ENCODE measurements at places on chromosomes 4 and X.

DNA sequence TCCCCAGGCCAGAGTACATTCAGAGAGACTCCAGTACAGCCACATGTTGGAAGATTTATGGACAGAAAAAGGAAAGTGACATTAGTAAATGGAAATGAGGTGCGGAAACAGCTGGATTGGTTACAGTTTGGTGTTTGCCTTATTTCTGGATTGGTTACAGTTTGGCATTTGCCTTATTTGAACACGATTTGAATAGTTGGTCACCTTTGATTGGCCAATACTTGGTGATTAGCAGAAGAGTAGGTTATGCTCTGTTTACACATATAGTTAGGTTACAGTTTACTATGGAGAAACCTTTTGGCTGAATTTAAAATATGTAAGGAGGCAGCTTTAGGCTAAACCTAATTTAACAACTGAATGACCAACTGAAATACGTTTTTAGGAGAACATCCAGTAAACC lies 173.7 kb downstream of the AASDH start:
- DNase-seq, result no peak

GRCh38 chr4:111046811-111047210 lies 423.9 kb upstream of the PITX2 start:
- DNase-seq, result no peak

DNA sequence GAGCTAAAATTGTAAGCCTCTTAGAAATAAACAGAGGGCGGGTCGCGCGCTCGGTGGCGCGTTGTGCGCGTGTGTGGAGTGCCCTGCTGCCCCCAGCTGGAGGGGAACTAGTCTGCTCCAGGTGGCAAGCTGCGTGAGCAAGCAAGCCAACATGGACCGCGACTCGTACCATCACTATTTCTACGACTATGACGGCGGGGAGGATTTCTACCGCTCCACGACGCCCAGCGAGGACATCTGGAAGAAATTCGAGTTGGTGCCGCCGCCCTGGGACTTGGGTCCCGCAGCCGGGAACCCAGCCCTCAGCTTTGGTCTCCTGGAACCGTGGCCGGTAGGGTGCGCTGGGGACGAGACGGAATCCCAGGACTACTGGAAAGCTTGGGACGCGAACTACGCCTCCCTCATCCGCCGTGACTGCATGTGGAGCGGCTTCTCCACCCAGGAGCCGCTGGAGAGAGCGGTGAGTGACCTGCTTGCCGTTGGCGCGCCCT lies 66.1 kb downstream of the DNAAF6 start:
- peak; percentile 32 for DNase-seq

DNA sequence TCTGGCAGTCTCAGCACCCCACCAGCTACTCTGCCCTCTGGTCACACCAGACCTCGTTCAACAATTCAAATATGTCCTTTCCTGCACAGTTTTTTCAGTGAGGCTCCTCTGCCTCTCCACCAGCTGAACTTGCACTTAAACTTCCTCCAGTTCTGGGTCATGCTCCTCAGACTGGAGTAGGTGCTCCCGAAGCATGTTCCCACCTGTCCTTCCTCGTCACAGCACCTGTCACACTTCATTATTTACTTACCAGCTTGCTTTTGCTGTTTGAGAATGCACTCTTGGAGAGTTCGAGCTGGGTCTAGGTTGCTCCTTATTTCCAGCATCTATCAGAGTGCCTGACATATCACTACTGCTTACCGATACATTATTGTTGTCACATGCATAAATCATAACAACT lies 144.8 kb upstream of the TTC29 start:
- DNase-seq, result no peak

DNA sequence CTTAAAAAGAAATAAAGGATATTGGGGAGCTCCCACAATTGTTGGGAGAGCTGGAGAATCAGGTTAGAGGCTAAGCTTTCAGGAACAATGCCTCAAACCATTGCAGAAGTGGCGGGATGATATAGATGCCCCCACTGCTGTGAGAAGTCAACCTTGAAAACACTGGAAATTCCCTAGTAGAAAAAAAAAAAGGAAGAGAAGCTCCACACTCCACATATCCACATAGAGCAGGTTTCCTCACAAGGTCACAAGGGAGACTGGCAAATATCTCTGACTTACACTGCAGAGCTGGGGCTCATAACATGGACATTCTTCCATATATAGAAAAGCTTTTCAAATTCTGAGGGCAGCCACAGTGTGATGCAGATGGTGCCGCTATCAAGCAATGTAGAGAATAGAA lies 22.7 kb upstream of the OGT start:
- DNase-seq, result no peak

- no peak for DNase-seq
These were observed 240.1 kb downstream of the STIM2 start for GRCh38 chr4:27100713-27101112.

DNA sequence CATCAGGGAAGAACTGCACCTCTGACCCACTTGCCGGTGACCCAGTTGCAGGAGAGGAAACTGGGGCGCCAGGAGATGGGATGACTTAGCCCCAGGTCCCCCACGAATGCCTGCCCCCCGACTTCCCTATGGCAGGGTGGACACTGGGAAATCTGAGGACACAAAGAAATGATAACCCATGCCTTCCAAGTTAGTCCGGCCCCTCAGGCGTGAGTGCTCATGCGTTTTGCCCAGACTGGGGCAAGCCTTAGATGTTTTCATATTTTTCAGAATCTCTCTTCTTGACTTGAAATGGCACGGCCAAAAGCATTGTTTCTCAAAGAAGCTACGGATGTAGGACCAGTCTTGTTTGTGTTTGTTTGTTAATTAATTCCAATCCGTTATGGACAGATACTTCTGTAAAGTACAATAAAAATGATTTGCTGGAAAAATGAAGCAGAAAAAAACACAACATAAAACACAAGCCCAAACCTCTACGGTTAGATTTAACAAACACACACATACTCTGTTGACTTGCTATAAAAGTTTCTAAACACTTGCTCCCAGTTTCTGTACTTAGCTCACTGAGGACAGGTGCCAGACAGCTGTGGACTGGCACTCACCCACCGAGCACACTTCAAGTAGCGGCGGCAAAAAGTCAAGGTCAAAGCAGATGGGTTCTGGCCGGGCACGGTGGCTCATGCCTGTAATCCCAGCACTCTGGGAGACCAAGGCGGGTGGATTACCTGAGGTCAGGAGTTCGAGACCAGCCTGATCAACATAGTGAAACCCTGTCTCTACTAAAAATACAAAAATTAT lies 341.5 kb downstream of the BCOR start:
- no peak for DNase-seq

- no peak for DNase-seq
These were observed 11.3 kb upstream of the PRDM8 start for GRCh38 chr4:80185787-80186548.

GRCh38 chr4:135739354-135739753 lies 1537.8 kb upstream of the PABPC4L start:
- no peak for DNase-seq

GRCh38 chr4:147547314-147548056 lies 66.6 kb downstream of the EDNRA start:
- DNase-seq, result no peak

DNA sequence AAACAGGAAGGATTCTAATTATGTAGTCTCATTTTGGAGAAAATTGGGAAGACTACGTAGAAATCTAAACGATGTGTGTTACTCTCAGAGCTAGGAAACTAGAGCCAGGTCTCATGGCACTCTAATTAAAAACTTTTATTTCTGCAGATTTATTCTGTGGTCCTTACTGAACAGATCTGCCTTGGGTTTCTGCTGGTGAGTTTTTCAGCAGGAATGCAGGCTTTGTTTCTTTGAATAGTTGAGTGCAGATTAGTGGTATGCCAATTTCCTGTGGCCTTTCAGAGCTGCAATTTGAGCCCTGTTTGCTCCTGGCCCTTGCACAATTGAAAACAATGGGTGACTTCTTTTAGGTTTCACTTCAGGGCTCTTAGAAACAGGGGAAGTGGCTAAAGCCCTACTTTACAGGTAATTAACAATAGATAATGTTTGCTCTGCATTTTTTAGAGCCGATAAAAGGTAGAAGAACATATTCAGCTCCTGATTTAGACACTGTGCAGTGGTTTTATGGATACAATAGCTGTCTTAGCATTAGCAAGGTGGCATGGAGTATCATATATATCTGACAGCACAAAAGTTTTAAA lies 21.8 kb downstream of the SPRY1 start:
- DNase-seq, result no peak

GRCh38 chr4:33785843-33786242 lies 2458.5 kb downstream of the ARAP2 start:
- DNase-seq, result no peak

- no peak for DNase-seq
These were observed 26.2 kb downstream of the DLG3 start for GRCh38 chrX:70470850-70471289.

DNA sequence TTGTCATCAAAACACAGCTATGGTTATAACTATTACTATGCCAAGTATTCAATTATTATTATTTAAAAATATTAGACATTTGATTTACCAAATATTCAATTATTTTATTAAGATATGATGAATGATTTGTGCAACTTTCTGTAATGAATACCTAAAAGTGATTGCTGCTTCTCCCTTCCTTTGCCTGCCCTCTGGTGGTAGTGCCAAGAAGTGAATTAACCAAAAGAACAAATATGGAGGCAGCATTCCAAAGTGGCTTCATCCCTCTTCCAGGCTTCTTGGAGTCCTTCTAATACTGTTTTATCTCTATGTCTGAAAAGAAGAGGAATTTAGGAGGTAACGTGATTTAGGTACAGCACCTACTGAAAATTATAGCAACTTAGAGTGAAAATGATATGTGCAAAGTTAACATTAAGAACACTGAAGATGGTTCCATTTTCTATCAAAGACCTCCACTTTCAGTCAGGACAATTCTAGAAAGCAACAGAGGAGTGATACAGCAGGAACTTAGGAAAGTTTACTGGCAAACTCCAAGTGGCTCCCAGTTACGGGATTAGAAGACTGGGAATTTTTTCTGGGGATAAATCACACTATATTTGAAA lies 43.0 kb downstream of the ENPEP start:
- DNase-seq, result peak; percentile 26

DNA sequence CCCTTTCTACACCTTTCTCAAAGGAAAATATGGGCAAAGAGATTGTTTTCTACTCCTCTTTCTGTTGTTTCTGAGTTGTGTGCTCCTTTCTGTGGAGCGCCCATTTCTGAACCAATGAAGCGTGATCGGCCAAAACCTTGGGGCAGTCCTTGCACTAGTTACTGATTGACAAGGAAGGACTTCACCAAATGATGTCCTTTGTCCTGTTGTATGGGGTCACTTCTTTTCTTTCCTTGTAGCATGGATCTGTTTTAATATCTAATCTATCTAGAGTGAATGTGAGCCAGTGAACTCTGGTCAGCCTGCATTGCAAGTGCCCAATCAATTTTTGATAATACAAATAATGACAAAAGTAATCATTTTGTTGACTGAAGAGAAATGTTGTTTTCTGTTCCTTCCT lies 94.5 kb downstream of the EGF start:
- no peak for DNase-seq

DNA sequence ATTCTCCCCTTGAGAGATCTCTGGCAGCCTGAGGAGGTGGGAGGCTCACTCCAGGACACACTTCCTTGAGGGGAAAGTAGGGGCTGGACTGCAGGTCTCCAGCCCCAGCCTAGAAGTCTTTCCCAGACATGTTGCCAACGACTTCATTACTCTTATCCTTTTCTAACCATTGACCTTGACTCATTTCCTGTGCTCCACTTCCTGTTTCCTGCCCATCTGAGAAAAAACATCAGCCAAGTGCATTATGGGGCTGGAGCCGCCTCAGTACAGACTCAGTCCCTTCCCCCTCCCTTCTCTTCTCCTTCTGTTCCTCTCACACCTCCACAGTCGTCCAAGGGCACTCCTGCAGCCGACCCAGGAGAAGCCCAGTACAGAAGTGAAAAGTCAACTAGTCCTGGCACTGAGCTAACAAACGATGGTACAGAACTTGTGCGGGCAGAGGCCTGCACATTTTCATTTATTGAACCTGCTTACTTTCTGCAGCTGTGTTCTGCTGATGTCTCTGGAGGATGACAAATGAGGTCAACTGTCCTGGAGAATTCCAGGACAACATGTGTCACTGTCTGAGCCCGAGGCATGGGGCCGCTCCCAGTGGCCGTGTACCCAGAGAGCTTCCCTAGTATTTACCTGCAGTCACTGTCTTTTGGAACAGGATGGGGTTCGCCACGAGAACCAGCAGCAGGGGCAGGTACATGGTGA lies 20.1 kb downstream of the GPR143 start:
- peak; percentile 28 for DNase-seq

GRCh38 chr4:5277079-5277478 lies 225.8 kb downstream of the STK32B start:
- DNase-seq, result no peak

DNA sequence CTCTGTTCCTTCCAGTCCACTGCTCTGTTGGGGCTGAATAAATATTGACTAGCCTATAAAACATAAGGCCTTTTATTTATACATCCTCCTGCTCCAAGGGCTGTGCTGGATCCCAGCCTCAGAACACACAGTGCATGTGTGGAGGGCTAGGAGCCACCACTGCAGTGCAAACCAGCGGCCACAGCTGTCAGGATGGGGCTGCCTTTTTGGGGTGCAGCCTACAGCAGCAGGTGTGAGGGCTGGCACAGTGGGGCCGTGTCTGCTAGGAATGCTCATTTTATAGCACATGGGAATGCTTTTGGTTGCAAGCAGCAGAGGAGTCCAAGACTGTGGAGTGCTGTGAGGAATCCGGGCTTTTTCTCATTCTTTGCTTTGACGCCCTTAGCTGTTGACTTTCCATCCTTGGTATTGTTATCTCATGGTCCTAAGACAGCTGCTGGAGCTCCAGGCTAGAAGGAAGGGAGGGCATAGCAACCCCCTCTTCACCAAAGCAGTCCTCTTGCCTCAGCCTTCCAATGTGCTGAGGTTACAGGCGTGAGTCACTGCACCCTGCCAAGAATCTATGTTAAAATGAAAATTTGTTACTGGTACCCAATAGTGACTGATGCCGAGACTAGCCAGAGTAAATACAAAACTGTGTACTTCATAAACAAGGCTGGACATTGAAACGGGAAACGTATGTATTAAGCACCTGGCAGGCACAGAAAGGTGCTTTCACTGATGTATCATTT lies 334.3 kb upstream of the GATB start:
- no peak for DNase-seq

GRCh38 chr4:95517576-95518345 lies 31.0 kb downstream of the UNC5C start:
- DNase-seq, result no peak

- DNase-seq, result no peak
These were observed 404.1 kb downstream of the MAPK10 start for GRCh38 chr4:85955620-85956292.

GRCh38 chr4:185471235-185472102 lies at the start of gene CCDC110:
TSS of gene CCDC110 (minus strand) at chr4:185471733. CDS start at chr4:185471683, 50 bp downstream.
- DNase-seq, result peak; percentile 92

GRCh38 chr4:138919094-138919936 lies 96.3 kb upstream of the NOCT start:
- peak; percentile 31 for DNase-seq

- DNase-seq, result no peak
These were observed 88.2 kb upstream of the TECRL start for GRCh38 chr4:64497491-64497890.

GRCh38 chr4:7630568-7631287 lies 196.0 kb upstream of the PSAPL1 start:
- DNase-seq, result no peak

- no peak for DNase-seq
These were observed 6.1 kb downstream of the NALF2 start for GRCh38 chrX:69510137-69510715.

- DNase-seq, result no peak
These were observed 991.4 kb downstream of the ARAP2 start for GRCh38 chr4:35252866-35253265.

All from activated naive CD4-positive, alpha-beta T cell treated with anti-CD3 and anti-CD28 coated beads, Interleukin-2, amount 10 ng/mL, durations not matched to agents 7 days and 5 days (primary cell).